ENCODE measurements at places on chromosomes 3 and 15.
A peak's percentile ranks its signal among the peaks of the same experiment; 100 is the strongest.

GRCh38 chr3:194386648-194387047 lies 12.4 kb downstream of the GP5 start:
- H3K4me1 ChIP-seq: no peaks in the 10 kb centered on the region
- H3K27ac ChIP-seq: no peak overlapping the region
- no peaks in the 10 kb centered on the region for H3K36me3 ChIP-seq
- no peak overlapping the region for H3K4me3 ChIP-seq

- H3K27me3 ChIP-seq: no peaks in the 10 kb centered on the region
- H3K4me3 ChIP-seq: no peak overlapping the region
- DNase-seq: no peak
- peaks cover 4% of the 10 kb centered on the region for H3K4me1 ChIP-seq
- H3K36me3 ChIP-seq: no peaks in the 10 kb centered on the region
- H3K27ac ChIP-seq: no peak overlapping the region
These were observed 262.8 kb downstream of the OTOL1 start for GRCh38 chr3:161759444-161759843.

DNA sequence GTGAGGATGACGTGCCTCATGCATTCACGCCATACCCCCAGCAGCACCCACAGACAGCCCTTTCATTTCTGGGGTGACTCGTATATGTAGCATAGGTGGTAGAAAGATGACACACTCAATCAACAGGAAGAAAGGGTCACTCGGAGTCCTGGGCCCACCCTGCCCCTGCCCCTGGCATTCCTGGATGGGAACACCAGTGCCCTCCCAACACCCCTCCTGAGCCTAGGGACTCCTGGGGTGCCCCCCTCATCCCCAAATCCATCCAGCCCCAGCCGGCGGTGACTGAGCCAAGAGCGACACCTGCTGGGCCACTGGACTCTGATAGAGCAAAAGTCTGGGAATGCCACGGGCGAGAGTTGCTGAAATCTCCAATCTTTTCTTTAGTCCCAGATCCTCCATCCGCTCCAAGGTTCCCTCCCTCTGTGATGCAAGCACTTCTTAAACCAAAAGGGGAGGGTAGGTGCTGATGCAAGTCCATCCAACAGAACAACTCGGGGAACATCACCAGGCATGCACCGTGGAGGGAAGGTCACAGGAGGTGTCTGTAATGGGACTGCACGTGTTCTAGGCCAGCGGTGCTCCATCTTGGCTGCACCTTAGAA lies 31.1 kb downstream of the ACAN start:
- H3K4me3 ChIP-seq: no peak overlapping the region
- no peaks in the 10 kb centered on the region for H3K27me3 ChIP-seq
- no peaks in the 10 kb centered on the region for H3K36me3 ChIP-seq
- no peak for DNase-seq

- no peaks in the 10 kb centered on the region for H3K4me1 ChIP-seq
- no peak overlapping the region for H3K27ac ChIP-seq
These were observed 808.8 kb downstream of the TUSC7 start for GRCh38 chr3:117518364-117518763.

- peaks cover 11% of the 10 kb centered on the region for H3K4me1 ChIP-seq
- H3K4me3 ChIP-seq: no peak overlapping the region
- H3K27ac ChIP-seq: no peak overlapping the region
- no peaks in the 10 kb centered on the region for H3K36me3 ChIP-seq
These were observed 86.4 kb upstream of the THBS1 start for GRCh38 chr15:39494462-39494861.

DNA sequence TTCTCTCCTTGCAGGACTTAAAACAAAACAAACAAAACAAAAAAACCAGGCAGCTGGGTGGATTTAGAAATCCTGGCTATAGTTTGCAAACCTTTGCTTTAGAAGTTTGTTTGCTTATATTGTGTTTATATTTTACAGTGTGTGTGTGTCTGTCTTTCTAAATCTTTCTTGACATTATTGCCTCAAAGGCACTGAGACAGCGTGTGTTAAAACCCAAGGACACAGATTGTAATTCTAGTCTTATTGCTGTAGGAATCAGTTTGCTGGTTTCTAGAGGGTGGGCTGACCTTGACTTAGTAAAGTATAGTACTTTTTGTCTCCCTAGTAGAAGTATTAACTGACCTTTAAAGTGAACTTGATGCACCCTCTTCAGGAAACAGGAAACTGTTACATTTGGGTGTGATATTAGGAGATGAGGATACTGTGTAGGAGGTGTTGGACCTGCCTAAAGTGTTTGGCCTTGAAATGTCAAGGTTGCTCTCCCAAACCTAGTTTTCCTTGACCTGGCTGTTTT lies 71.0 kb downstream of the TCF12 start:
- H3K4me1 ChIP-seq: peaks cover 23% of the 10 kb centered on the region
- peaks cover 21% of the 10 kb centered on the region for H3K36me3 ChIP-seq
- no peaks in the 10 kb centered on the region for H3K27me3 ChIP-seq

DNA sequence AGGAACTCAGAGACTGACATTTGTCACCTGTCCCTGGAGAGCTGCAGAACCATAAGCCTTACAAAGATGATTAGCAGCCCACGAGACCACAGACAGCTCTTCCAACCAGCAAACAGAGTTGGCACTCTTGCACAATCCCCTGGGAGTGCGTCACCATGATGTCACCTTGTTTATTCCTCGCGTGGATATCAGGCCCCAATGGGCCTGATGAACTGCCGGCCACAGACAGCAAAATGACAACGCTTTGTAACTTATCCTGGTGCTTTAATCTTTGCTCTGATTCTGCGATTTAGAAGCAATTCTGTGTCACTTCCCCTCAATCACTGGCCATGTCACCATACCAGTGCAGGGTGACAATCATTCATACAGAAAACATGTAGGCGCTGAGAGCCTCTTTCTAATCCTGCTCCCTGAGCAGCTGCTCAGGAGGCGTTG lies 89.2 kb downstream of the TAMM41 start:
- DNase-seq: no peak
- no peaks in the 10 kb centered on the region for H3K36me3 ChIP-seq
- no peaks in the 10 kb centered on the region for H3K27me3 ChIP-seq
- H3K4me3 ChIP-seq: no peak overlapping the region
- no peak overlapping the region for H3K27ac ChIP-seq

- H3K4me1 ChIP-seq: peaks cover 22% of the 10 kb centered on the region
- no peak overlapping the region for H3K27ac ChIP-seq
These were observed 4.6 kb downstream of the ANAPC13 start for GRCh38 chr3:134481166-134481565.

DNA sequence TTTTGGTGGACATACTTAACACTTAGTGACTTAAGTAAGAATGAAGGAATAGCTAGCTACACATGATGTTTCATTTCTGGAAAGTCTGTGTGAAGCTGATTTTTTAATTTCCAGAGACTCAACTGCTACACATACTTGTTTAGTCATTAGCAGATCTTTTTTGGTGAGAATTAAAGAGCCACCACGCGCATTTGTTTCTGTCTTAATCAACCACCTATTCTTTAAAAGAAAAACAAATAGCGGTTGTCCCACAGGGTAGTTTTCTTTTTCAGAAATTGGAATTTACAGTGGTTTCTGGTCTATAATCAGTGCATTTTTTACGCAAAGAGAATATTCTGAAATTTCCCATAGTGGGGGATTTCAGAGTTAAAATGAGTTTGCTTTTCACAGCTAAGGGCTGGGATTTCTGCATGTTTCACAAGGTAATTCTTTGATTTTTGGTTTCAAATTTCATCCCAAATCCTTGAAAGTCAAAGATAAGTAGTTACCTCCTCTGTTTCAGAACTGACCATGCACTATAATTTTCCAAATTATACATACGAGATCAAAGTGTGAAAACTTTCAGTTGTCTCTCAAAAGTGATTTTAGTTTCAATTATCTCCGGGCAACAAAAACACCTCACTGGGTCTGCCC lies 631.0 kb upstream of the GRM7 start:
- H3K27ac ChIP-seq: no peak overlapping the region
- no peak for DNase-seq
- H3K4me3 ChIP-seq: no peak overlapping the region
- H3K36me3 ChIP-seq: no peaks in the 10 kb centered on the region
- H3K27me3 ChIP-seq: no peaks in the 10 kb centered on the region

DNA sequence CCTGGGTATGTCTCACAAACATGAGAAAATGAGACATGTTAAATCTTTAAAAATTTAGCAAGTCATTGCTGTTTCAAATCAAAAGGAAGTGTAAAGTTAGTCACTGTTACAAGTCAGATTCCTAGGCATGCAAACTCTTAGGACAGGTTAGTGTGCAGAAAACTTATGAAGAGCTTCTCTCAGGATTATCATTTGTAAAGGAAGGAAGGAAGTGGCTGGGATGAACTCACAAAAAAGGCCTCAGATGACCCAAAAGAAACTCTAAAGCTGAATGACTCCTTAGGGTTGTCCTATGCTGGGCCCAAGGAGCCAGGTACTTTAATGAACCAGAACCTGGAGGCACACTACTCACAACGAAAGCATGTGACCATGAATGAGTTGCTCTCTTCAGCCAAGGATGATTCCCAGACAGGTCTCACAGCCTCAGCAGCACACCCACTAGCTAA lies 25.0 kb downstream of the MSL2 start:
- peaks cover 29% of the 10 kb centered on the region for H3K4me1 ChIP-seq
- no peaks in the 10 kb centered on the region for H3K27me3 ChIP-seq
- peak overlapping the region; percentile 80 for H3K27ac ChIP-seq
- H3K36me3 ChIP-seq: peaks cover 9% of the 10 kb centered on the region
- no peak overlapping the region for H3K4me3 ChIP-seq

DNA sequence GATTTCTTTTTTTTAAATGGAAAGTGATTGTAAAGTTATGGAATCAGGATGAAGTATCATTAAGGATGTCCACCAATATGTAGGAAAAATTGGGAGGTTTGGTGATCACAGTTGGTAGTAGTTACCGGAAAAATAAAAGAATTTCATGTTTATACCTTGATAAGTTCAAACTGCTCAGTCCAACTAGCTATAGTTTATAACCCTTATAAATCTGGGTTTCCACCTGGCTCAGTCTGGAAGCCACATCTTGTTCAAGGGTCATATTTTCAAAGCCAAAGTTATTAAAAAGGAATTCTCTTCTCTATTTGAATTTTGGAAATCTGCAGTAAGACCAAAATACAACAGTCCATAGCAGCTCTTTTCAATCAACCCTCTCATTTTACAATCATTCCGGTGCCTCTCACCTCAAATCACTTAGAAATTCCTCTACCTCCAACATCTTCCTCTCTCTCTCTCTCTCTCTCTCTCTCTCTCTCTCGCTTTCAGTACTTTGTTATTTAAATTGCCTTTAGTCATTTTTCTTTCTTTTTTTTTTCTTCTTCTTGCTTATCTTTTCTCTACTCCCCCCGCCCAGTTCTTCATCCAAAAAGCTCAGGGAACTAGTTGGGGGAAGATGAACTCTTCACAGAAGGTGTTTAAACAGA lies 186.2 kb upstream of the TBC1D5 start:
- H3K27ac ChIP-seq: no peak overlapping the region
- DNase-seq: no peak
- no peak overlapping the region for H3K4me3 ChIP-seq
- H3K27me3 ChIP-seq: peaks cover 11% of the 10 kb centered on the region
- H3K4me1 ChIP-seq: no peaks in the 10 kb centered on the region

- H3K27me3 ChIP-seq: peaks cover 12% of the 10 kb centered on the region
- no peak for DNase-seq
- no peak overlapping the region for H3K27ac ChIP-seq
- H3K4me3 ChIP-seq: peak overlapping the region; percentile 88
- peaks cover 21% of the 10 kb centered on the region for H3K36me3 ChIP-seq
These were observed 504 bp upstream of the PDHB start for GRCh38 chr3:58434168-58434504.

DNA sequence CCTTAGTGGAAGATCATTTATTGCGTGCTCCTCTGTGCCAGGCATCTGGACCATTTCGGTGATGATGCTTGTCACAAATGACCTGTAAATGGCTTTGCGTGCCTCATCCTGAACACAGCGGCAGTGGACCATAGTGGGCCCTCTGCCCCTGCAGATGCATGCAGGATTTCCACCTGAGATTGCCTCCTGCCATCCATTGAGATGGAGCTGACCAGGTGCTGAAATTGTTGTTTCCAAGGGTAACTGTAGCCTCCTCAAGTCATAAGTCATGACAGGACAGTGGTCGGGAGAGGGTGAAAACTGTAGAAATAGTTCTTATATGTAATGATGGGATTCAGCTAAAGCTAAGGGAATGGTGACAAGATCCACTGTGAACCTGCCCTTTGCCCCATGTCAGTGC lies 35.5 kb downstream of the CLSTN2 start:
- no peak overlapping the region for H3K27ac ChIP-seq
- no peak for DNase-seq
- H3K4me3 ChIP-seq: no peak overlapping the region

Data from T-helper 2 cell treated with Interferon-gamma antibody and Interleukin-4, amounts not matched to agents 5 μg/mL and 100 μg/mL, for 36 hours (primary cell).